ENCODE measurements at places on chromosomes 1 and 21. TPM values are rescaled to one million over a fixed set of nuclear protein-coding genes. Genes with fewer than 3 reads are reported as not detected.

Gene KIF17
- not detected for total RNA-seq

Gene SYNC
- total RNA-seq: not detected

GRCh38 chr21:41778930-41779600 is 12.2 kb upstream of the RIPK4 start:
- DNase-seq: no peak

DNA sequence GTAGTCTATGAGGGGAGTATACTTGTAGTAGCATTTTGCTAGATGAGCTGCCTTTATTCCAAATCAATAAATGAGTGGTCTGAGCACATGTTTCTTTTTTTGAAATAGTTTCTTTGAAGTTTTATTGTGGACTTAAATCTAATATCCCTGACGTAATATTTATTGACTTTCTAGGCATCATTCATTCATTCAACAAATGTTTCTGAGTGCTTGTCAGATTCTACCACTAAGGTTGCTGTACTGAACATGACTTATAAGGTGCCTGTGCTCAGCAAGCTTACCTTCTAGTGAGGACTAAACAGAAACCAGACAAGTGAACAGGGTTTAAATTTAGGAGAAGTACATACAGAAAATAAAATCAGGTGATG is 68.4 kb downstream of the POU2F1 start:
- no peak for DNase-seq

- DNase-seq: no peak
Measured at GRCh38 chr1:214967865-214968575, 114.5 kb upstream of the KCNK2 start.

GRCh38 chr1:62682531-62682930 is 5.7 kb downstream of the DOCK7 start:
- DNase-seq: no peak

DNA sequence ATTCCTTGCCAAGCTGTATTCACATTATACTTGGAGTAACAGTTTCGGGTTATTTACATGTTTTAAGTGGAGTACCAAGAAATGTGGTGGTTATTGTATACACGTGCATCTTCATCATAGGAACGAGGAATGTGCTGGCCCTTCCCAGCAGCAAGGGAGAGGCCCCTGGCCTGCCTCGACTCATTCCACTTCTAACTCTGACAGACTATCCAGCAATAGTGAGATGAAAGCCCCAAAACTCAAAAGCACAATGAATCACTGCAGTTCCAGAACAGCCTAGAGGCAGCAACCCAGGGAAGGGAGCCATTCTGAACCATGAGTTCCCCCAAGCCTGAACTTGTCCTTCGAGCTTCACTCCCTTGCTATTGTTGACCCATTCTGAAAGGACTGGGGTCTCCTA is 23.1 kb downstream of the FAM89A start:
- no peak for DNase-seq

DNA sequence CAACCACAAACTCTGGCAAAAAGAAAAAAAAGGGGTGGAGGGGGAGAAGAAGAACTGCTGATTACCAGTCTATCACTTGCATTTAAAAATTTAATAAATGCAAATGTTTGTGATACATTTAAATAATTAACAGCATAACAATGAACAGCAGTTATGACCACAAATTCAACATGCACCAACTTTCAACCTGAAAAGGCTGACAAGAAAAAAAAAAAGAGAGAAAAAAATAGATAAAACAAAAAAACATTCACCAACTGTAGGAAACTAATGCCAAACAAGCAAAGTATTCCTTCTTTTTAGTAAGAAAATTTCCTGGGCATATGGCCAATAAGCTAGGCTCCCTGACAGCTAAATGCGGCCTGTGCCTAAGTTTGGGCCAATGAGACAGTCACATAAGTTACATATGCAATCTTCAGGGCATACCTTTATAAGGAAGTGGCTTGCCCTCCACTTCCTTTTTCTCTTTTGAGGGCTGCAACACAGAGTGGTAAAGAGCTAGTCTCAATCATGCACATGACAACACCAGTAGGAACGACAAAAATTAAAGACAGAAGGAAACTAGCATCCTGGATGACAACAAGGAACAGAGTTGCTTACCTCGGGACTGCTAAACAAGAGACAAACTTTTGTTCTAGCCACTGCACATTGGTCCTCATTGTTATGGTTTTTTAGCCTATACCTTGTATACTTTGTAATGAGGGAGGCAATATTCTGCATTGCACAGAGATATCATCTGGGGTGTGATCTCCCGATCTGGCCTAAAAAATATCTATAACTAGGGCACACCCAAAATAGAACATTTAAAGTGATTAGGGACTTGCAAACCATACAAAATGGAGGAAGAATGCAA is 24.2 kb upstream of the PHTF1 start:
- peak; percentile 54 for DNase-seq

Measured in T-cell (primary cell).